ENCODE measurements at places on chromosomes 13 and 19.
A peak's percentile ranks its signal among the peaks of the same experiment; 100 is the strongest.

GRCh38 chr19:57190301-57190700, 999 bp upstream of the ZNF264 start:
- DNase-seq, result no peak

- DNase-seq, result no peak
Observed at GRCh38 chr19:46733690-46734292, 12.1 kb upstream of the FKRP start.

GRCh38 chr19:40802300-40803169, 3.5 kb downstream of the EGLN2 start:
- no peak for DNase-seq

- no peak for DNase-seq
Observed at GRCh38 chr19:11418549-11419506, at the start of gene RGL3. TSS of gene RGL3 (minus strand) at chr19:11419314. CDS start at chr19:11419278, 36 bp downstream.

DNA sequence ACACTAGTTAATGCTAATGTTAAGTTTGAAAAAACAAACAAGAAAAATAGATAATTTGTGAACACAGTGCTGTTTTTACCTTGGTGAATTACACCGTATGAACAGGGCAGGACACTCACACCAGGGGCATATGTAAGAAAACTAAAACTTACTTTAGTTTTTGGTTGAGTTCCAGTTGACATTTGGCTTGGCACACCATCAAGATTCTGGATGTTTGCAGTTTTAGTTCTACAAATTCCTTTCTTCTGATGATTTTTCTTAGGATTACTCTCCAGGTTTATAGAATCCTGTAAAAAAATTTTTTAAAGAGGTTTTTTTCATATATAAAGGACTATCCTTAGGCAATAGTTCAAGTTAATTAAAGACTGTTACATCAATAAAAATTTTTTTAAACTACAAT, 238.5 kb upstream of the STARD13 start:
- DNase-seq, result peak; percentile 86

GRCh38 chr19:289651-290371, 1.4 kb downstream of the PLPP2 start:
- DNase-seq, result no peak

- no peak for DNase-seq
Observed at GRCh38 chr13:107141767-107142166, 573.8 kb upstream of the ARGLU1 start.

DNA sequence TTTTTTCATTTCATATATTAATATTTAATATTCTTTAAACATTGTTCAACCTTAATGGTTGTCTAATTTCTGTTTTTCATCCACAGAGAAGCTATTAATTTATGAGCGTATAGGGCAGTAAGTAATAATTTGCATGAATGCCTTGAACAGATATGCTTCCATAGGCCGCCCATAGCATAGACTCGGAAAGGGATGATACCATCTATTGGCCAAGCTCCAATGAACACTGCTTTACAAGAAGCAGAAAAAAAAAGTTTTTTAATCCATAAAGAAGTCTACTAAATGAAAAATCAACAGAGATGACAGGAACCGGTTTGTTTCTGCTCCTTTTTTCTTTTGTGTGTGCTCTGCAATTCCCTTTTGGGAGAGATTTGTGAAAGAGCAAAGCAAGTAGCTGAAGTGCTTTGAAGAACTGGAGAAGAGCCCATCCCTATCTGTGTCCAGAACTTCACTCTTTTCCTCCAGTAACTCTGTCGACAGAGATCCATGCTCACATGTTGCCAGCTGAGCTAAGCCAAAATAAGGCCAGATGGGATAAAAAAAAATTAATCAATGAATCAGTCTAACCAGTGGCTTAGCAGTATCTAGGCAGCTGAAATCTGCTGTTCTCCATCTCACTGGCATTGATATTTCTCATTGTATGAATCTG, 215.9 kb upstream of the SOX21 start:
- DNase-seq, result no peak

GRCh38 chr19:6754653-6755463, 12.4 kb downstream of the SH2D3A start:
- DNase-seq, result no peak

GRCh38 chr19:8657869-8658268, 27.4 kb downstream of the NFILZ start:
- DNase-seq, result no peak

- DNase-seq, result no peak
Observed at GRCh38 chr13:40410315-40410714, 256.1 kb downstream of the FOXO1 start.

- DNase-seq, result no peak
Observed at GRCh38 chr13:102440259-102440936, 38.5 kb upstream of the FGF14 start.

GRCh38 chr19:48965806-48966540, 864 bp downstream of the FTL start:
- DNase-seq, result no peak

- no peak for DNase-seq
Observed at GRCh38 chr13:42680748-42681147, 100.6 kb upstream of the FAM216B start.

DNA sequence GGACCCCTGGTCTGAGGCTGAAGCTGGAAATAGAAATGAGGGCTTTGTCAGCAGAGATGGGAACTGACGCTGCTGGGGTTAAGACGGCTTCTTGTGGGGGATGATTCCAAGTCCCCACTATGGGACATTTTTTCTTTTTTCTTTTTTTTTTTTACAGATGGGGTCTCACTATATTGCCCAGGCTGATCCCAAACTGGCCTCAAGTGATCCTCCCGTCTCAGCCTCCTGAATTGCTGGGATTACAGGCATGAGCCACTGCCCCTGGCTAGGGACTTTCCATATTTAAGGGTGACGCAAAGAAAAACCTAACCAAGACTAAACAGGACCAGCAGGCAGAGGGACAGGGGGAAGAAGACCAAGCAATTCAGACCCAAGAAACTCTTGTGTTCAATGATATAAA, 10.0 kb downstream of the LRFN3 start:
- no peak for DNase-seq

DNA sequence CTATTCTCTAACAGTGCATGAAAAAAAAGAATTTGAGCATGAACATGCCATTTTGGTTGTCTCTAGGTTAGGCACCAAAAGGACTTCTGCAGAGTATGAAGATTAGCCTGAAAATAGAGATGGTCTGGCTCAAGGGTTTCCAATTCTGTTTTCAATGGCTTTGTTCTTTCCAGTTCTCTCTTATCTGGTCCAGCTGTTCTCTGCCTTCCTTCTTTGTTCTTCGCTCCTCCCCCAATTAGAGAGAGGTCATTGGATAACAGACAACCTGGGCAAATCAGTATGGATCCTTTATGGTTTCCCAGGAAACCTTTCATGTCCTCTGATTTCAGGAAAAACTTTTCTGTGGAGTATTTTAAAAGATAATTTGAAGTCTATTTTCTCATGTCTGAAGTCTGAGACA, 623.4 kb downstream of the PCDH17 start:
- no peak for DNase-seq

- DNase-seq, result no peak
Observed at GRCh38 chr13:41859565-41859964, 101.3 kb downstream of the VWA8 start.

DNA sequence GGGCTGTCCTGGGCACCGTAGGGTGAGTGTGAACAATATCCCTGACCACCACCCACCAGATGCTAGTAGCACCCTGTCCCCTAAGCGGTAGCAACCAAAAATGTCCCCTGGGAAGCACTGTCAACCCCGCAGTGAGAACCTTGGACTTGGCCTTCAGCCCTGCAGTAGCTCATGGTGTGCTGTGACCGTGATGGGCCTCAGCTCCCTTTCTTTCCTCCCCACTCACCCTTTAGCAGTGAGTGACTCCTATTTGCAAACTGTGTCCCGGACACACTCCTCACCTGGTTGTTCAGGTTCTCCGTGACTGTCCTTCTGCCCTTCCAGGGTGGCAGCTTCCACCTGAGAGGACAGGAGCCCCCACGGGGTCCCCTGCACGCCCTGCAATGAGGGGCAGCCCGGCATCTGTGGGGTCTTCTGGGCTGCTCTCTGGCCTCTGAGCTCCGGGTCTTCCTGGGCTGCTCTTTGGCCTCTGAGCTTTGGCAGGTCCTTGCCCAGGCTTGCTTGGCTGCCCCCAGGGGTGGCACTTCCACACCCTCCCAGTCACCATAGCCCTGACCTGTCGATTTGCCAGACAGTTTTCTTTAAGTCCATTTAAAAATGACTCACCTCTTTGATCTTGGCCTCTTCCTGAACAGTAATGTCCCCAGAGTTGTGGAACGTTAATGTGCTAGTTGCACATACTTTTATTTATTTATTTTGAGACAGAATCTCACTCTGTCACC, 3.8 kb downstream of the KDM4B start:
- DNase-seq, result no peak

GRCh38 chr19:3285647-3286176, 61.3 kb downstream of the CELF5 start:
- no peak for DNase-seq

DNA sequence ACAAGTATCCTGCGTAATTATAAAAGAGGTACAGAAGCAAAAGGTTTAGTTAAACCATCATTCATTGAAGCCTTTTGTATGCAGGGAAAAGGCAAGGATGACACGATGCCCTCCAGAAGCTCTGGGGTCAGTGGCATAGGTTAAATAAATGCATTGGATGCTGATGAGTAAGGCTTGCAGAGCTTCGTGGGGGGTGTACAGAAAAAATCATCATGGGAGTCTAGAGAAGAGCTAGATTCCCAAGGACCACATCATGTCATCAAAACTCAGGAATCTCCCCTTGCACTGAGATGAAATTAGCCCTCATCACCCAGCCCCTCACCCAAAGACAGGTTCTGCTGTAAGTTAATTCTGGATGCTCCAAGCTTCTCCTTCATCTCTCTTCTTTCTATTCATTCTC, 8.3 kb downstream of the FPR1 start:
- DNase-seq, result no peak

DNA sequence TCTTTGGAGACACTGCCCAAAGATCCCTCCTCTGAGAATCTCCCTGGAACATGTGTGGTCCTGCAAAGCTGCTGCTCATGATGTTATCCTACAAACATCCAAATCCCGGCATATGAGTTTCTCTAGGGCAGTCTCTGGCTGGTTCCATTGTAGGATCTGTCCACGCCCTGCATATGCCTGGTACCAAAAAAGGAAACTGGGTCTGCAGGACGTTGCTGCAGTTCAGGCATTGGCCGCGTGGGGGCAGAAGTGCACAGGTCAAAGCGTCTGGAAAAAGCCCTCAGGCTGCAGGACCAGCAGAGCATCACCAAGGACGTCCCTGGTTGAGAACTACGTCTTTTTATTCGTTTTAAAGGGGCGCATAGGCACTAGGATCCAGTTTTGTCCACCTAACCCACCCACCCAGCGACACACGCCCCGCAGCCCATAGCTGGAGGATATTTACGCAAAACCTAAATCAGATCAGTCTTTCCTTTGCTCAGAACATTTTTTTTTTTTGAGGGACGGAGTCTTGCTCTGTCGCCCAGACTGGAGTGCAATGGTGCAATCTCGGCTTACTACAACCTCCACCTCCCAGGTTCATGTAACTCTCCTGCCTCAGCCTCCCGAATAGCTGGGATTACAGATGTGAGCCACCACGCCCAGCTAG, 12.9 kb upstream of the ZNF564 start:
- DNase-seq, result peak; percentile 64

DNA sequence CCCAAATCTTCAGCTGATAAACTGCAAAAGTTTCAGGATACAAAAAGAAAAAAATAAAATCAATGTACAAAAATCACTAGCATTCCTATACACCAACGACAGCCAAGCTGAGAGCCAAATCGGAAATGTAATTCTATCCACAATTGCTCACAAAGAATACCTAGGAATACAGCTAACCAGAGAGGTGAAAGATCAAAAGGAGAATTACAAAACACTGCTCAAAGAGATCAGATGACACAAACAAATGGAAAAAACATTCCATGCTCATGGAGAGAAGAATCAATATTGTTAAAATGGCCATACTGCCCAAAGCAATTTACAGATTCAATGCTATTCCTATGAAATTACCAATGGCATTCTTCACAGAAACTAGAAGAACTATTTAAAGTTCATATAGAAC, 29.5 kb downstream of the NLRP11 start:
- DNase-seq, result no peak

DNA sequence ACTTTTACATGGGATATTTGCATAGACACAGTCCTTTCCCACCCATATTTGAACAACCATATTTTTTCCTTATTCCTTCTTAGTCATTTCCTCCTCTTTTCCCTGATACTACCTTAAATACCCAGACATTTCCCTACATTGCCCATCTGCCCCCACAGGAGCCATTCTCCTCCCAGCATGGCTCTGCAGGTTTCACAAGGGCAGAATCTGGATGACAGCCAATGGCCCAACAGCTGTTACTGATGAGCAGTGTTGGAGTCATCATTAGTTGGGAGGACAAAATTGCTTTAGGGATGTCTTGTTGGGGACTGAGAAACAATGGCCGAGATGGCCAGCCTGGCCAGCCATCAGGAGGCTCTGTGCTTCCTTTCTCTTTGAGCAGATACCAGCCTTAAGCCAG, 209.5 kb downstream of the KLF5 start:
- DNase-seq, result no peak

- no peak for DNase-seq
Observed at GRCh38 chr19:37127999-37128820, 44.3 kb downstream of the ZNF585A start.

DNA sequence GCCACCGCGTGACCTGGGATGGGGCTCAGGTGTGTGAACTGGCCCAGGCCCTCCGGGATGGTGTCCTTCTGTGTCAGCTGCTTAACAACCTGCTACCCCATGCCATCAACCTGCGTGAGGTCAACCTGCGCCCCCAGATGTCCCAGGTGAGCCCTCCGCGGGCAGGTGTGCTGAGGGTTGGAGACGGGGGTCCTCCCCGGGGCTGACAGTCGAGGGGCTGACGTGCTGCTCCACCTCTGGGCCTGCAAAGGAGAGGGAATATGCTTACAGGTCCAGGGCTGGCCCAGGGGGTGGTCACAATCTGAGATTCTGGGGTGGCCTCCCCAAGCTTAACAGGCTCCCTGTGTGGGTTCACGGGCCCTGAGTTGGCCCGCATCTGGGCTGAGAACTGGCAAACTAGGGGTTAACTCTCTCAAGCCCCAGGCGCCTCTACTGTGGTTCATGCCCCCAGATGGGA, 386 bp downstream of the VAV1 start:
- no peak for DNase-seq

GRCh38 chr19:2253106-2254063, 2.8 kb downstream of the JSRP1 start:
- DNase-seq, result no peak

DNA sequence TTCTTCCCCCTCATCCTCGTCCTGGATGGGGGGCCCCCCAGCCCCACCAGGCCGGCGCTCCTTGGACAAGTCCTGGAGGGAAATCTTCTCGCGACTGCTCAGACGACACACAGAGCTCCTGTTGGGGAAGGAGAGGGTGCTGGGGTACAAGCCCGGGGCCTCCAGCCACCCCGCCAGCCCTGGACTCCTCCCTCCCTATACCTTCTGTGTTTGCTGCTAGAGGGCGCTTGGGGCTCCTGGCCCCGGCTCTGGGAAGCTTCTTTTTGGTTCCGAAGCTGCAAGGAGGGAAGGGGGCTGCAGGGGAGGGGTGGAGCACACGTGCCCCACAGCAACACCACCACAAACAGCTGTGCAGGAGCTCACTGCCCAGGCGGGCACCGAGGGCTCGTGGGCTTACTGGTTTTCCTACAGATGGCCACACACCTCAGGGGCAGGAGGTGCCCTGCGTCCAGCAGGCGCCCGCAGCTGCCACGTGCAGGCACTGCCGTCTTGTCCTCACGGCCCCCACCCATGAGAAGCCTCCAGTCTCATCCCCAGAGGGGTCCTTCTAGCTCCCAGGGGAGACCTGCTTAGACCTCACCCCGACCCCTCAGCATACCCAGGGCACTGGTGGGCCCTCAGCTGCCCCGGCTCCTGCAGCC, 20.5 kb downstream of the EPS8L1 start:
- DNase-seq, result no peak

GRCh38 chr19:55208880-55209692, at the start of gene PTPRH:
TSS of gene PTPRH (minus strand) at chr19:55209501. CDS start at chr19:55209433, 68 bp downstream.
- DNase-seq, result no peak
